ENCODE measurements at places on chromosomes 5 and 9.

GRCh38 chr9:70012569-70012968 lies 31.1 kb upstream of the MAMDC2 start:
- DNase-seq, result no peak

DNA sequence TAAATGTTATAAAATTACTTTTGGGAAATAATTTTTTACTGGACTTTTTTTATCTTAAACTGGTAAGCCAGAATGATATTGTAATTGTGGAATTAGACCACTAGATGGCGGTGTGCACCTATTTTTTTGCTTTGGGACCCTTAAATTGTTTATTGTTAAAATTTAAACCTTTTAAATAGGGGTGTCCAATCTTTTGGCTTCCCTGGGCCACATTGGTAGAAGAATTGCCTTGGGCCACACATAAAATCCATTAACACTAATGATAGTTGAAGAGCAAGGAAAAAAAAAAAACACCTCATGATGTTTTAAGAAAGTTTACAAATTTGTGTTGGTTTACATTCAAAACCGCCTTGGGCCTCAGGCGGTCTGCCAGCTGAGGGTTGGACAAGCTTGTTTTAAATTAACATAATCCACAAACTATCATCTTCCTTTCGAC lies 28.4 kb upstream of the GADD45G start:
- DNase-seq, result peak; percentile 49

GRCh38 chr5:135535420-135535819 lies 344 bp downstream of the NEUROG1 start:
- no peak for DNase-seq

GRCh38 chr9:125457357-125457756 lies 195.7 kb downstream of the GAPVD1 start:
- no peak for DNase-seq

GRCh38 chr5:43315263-43315662 lies 2.1 kb upstream of the HMGCS1 start:
- no peak for DNase-seq

GRCh38 chr9:24816006-24816405 lies 270.3 kb upstream of the IZUMO3 start:
- no peak for DNase-seq
